ENCODE measurements at places on chromosomes 2 and 18.

GRCh38 chr2:150410809-150411208 lies 76.7 kb downstream of the RND3 start:
- no peak for DNase-seq

DNA sequence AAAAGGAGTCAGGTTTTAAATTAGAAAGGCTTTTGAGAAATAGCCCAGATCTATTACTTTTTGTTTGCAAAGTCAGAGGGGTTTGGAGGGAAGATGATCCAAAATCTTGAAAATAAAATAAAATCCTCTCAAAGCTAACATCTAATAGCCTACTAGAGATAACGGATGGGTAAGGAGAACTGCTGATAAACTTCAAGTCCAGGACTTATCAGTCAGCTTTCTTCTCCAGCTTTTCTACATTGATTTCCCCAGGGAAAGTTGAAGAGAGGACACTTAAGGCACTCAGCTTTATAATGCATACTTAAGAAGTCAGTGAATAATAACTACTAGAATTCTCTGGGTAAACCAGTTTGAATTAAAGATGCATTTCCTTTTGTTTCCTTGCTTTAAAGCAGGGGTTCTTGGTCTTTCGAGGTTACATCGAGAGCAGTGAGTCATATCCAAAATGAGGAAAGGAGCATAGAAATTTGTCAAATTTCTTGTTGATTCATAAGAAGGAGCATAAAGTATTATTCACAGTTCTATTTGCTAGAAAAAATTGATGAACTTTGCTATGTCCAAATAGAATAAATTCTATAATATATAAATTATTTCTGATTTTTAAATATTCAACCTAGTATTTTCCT lies 43.2 kb upstream of the ITPRID2 start:
- no peak for DNase-seq

GRCh38 chr18:51255693-51256092 lies 58.2 kb upstream of the MEX3C start:
- DNase-seq = no peak

DNA sequence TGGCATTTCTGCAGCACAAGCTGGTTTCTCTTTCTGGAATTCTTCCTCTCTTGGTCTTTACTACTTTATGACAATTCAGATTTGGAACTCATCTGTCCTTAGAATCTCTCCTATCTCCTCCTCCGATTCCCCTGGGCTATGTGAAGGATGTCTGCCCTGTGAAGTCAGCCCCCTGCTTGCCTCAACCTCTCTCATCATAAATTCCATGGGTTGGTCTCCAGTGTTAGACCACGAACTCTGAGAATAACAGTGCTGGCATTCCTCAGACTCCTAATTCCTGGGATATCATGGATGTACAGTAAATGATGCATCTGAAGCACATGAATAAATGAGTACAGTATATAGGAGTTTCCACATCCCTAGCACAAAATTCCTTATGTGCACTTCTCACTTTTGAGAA lies 21.0 kb upstream of the CYRIA start:
- DNase-seq = no peak

DNA sequence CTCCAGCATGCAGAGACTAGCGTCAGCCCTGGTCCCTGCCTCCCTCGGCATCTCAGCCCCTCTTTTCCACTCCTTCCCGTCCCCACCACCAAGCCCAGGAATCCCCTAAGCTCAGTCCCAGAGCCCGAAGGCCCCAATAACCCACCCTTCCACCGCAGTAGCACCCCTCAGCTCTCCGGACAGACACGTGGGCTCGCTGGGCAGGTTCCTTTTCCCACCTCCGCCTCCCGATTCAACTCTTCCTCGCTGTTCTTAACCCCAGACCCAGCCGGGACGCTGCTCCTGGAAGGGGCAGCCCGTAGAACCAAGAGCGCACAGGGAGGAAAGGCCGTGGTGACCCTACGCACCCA lies 1.4 kb downstream of the IHH start:
- DNase-seq = no peak

DNA sequence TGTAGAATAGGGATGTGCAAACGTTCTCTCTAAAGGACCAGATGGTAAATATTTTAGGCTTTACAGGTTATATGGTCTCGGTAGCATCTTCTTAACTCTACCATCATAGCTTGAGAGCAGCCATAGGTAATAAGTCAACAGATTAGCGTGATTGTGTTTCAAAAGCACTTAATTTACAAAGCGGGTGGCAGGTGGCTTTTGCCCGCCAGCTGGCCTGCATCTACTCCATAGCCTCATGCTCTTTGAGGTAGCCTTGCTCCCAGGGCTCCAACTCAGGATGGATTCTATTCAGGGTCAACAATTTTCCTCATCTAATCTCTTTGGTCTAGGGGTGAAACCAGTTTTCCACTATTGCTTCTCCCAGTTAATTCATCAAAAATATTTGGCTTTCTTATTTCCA lies 5.0 kb upstream of the ATP9B start:
- DNase-seq = no peak

- no peak for DNase-seq
These were observed 156.0 kb downstream of the TFCP2L1 start for GRCh38 chr2:121128741-121129659.

DNA sequence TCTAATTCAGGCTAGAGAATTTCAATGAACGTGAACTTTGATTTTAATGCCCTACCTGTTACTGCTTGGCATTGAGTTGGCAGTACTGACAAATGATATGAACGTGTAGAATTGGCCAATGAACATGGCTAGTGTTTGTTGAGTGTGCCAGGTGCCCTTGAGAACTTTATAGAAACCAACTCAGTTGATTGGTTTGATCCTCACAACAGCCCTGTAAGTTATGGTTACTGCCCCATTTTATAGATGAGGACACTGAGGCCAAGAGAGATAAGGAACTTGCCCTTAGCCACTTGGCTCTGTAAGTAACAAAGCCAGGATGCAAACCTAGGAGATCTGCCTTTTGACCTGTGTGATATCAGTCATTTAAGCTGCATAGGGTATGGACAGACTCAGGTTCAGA lies 275.7 kb downstream of the NEDD4L start:
- no peak for DNase-seq
